ENCODE measurements at places on chromosomes 1 and 21.

DNA sequence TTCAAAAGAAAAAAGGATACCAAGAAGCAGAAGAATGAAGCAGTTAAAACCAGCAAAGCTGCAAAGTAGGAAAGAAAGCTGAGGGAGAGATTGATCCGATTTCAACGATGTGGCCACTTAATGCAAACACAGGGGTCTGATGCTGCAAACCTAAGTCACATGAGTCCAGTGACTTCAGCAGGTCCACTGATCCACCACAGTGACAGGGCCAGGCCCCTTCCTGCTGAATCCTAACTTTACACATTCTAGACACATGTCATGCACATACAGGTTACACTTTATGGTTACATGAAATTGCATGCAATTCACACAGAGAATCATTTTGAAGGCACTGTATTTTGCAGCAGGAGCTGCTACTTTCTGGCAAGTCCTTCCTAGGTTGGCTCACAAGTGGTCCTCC is 59.0 kb upstream of the LBR start:
- DNase-seq, result no peak

GRCh38 chr1:41317361-41317760 is 43.9 kb upstream of the FOXO6 start:
- DNase-seq, result no peak

DNA sequence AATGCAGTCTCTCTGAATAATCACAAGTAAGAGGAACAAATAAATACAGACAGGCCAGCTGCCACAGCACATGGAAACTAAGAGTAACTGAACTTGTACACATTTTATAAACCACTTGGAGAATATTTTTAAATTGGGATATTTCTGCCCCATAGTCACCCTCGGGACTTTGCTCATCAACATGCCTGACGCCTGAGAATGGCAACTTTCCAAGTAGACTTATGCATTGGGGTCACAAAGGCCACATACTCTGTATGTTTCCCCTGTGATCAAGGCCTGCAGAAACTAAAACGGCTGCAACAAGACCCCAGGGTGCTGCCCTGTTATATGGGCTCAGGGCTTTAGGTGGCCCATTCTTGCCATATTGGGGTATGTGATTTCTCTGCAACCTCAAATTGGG is 38.3 kb upstream of the GJA5 start:
- DNase-seq, result no peak

DNA sequence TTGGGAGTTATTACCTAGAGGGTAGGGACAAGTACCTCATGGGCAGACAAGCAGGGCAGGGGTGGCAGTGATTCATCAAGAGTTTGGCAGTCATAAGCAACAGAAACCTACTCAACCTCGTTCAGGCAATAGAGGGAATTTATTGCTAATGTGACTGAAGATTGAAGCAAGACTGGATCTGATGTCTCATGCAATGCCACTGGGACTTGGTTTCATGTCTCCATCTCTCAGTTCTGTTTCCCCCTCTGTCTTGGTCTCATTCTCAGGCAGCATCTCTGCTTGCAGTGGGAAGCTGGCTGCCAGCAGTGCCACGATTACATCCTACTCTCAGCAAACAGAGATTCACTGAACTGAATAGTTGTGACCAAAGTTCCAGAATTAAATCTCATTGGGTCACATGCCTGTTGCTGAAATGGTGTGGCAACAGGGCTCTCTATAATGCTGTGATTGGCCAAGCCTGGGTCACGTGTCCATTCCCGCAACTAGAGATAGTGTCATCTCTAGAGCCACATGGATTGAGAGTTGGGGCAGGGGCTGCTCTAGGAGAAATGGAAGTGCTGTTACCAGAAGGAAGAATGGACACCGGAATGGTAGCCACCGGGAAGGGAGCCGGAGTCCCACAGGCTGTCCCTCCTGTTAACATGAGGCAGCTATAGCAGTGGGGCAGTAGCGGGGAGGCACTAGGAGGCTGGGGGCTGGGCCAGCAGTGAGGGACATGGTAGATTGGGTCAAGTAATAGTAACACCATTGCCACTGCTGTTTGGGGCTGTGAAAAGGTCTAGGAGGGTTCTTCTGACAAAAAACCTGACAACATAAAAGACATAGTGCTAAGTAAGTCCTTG is 3.9 kb upstream of the CDC42 start:
- peak; percentile 61 for DNase-seq

DNA sequence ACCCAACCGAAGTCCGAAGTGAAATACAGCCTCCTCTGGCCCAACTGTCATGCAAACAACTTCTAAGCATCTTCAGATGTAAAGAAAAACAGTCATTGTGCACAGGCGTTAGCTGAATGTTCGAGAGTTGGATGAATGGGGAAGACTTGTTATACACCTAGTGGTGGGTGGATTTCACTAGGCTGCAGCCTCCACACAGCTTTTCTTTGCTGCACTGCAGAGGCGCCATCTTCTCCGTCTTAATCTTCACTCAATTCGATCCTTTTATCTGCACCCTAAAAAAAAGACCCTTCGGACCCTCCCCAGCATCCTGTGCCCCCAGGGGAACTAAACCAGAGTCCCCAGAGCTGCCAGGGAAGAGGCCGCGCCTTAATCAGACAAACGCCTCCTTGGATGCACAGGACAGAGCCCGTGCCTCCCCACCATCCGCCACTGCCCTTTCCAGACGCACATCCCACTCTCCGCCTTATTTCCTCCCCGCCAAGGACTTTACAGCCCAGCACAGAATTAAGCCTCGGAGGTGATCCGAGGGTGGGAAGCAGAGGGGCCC is 1.4 kb downstream of the APP start:
- peak; percentile 75 for DNase-seq

GRCh38 chr1:109625601-109626560 is 6.2 kb downstream of the AMPD2 start:
- DNase-seq, result no peak

DNA sequence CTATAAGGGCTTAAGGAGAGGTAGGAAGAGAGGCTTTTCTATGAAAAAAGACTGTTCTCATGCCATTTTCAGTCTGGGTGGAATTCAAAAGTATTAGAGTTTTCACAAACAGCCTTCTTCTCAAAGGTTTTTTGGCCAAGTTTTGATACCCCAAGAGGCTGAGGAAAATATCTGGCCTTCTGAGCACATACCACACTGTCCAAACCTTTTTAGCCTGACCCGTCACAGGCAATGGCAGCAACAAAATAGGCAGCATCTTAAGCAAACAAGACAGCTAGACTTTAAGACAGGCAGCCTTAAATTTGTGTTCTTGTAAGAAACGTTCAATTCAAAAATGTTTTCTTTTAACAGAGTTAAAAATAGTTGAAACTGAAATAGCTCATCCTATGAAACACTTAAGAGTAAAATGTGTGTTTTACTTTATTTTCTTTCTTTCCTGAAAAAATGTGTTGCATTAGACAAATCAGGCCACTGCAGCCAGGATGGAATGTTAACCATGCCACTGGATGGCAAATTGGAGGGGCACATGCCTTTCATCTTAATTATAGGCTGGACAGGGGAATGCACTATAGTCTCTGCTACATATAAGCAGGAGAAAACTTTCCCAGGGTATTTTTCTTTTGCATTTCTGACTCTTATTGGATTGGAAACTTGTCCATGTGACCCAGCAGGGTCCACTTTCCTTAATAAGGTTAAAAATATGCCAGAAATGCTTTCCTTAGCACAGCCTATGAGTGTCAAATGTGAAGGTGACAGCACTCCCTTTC is 315.0 kb downstream of the TGFB2 start:
- peak; percentile 31 for DNase-seq

- peak; percentile 51 for DNase-seq
These were observed 6.2 kb upstream of the ANKRD65 start for GRCh38 chr1:1427106-1427819.

- DNase-seq, result no peak
These were observed 11.6 kb upstream of the ETS2 start for GRCh38 chr21:38793926-38794713.

- DNase-seq, result no peak
These were observed 43.0 kb upstream of the TARDBP start for GRCh38 chr1:10969267-10969970.

DNA sequence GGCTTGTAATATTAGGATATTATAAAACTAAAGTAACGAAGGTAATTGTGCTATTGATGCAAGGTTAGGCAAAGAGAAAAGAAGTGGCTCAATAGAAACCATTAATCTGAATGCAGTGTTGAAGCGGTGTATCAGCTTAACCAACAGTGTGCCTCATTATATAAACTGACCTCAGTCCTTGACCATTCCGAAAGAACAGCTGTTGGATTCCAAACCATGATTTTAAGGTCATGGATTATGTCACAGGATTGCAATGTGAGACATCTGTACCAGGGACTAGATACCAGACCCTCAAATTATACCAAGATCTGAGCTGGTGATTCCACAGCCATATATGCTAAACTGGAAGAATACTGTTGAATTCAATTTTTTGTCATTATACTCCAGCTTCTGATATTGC is 134.2 kb upstream of the HP1BP3 start:
- DNase-seq, result peak; percentile 19

GRCh38 chr1:159214149-159214760 is 9.6 kb downstream of the ACKR1 start:
- peak; percentile 17 for DNase-seq

DNA sequence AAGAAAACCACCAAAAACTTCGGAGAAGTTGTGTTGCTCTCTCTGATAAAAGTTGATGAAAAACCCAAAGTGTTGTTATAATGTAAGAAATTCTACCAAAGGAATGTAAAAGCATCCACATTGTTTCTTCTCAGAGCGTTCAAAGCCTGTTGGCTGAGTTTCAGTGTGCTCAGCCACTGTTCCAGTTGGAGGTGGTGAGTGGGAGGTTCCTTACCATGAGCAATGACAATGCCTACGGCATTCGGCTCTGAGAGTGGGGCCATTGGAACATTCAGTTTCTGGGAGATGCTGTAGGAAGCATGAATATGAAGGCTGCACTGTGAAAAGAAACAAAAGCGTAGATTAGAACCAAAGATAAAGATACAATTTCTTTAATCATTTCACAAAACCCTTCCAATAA is 20.5 kb upstream of the MYBPHL start:
- no peak for DNase-seq

DNA sequence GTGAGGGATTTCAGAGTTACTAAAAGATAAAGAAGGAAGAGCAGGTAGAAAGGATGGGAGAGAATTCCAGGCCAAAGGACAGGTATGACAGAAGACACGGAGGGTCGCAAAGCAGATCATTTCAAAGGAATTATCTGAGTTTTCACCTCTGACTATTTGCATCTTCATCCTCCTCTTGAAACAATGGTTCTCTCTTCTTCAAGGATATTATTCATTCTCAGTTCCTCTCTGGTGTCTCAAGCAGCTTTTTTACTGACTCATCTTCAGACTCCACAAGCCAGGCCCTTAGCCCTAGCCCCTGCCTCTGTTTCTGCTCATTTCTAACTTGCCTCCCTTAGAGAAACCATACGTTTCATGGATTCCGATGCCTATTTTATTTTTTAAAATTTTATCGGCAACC is 15.0 kb downstream of the DDX59 start:
- no peak for DNase-seq

All from foreskin fibroblast (primary cell).